ENCODE measurements at places on chromosomes 2 and 18.

DNA sequence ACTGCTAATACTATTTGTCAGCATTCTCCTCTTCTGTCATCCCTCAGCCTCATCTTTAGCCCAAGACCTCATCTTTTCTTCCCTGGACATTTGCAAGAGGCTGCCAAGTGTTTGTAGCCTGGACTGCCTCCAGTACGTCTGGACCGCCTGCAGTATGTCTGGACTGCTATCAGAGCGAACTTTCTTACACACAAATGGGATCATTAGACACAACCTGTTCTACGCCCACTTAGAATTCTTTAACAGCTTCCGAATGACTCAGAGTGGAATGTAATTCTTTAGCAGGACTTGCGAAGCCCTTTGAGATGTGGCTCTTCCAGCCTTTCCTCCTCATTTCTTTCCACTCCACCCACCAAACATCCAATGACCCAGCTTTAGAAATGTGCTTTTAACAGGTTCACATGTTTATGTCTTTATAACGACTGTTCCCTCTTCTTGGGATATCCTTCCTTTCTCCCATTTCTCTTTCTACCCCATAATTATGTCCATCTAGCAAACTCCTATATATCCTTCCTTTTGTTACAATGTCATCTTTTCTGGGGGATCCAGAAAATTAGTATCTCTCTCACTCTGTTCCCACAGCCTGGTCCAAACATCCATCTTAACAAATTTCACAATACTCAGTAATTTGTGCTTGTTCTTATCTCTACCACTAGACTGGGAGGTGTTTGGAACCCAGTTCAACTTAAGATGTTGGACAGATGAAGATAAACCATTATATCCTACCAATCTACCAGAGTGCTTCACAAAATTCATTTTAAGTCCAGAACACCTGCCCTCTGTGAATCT lies 171.3 kb upstream of the PGAP1 start:
- DNase-seq, result no peak

DNA sequence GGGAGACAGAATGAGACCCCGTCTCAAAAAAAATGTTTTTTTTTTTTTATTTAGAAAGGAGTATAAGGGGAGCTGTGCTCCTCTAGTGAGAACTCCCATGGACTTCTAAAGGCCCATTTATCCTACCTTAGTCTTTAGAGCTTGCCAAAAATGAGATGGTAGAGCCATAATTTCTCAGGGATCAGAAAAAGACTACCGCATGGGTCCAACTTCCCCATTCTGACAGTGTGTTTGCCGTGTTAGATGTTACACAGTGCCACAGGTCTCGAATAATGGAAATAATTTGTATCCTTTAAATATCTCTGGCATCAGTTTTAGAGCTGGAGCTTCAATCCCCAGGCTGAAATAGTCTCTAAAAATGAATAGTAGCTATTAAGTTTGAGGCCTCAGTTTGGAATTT lies 6.0 kb upstream of the SLC39A10 start:
- DNase-seq, result no peak

DNA sequence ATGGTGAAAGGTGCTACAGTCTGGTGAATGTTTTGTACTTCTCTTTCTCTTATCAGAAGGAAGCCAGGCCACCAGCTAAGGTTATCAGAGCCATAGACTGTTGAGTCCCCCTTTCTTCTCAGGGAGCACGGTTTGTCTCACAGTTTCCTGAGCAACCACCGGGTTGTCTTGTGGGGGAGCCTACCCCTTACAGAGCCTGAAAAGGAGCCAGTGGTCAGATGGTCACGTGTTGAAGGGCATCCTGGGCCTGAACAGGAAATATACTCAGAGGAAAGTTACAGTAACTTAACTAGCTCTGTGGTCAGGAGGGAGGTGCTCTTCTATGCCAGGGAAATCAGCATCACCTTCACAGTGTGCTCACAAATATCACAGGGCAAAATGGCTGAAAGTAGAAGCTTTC lies 11.6 kb downstream of the CD28 start:
- DNase-seq, result peak; percentile 16

DNA sequence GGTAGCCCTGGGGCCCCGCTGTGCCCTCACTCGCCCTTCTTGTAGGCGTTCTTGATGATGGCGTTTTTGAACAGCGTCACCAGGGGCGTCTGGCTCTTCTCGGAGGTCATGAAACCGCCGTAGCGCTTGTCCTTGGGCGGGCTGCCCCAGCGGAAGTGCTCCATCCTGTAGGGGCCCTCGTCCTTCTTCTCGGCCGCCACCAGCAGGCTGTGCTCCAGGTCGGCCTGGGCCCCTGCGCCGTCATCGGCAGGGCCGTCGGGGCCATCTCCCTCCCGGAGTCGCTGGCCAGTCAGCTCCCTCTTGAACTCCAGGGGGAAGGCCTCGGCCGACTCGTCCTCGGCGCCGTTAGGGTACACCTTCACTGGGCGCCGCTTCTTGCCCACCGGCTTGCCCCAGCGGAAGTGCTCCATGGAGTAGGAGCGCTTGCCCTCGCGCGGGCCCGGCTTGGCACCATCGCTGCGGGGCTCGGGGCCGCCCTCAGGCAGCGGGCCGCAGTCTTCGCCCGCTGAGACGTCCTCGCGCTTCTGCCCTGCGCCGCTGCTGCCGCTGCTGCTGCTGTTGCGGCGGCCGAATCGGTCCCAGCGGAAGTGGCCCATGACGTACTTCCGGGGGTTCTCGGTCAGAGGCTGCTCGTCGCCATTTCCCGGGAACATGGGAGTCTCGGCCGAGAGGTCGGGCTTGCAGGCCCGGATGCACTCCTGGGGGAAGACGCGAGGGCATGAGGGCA lies 7.2 kb downstream of the POMC start:
- no peak for DNase-seq

DNA sequence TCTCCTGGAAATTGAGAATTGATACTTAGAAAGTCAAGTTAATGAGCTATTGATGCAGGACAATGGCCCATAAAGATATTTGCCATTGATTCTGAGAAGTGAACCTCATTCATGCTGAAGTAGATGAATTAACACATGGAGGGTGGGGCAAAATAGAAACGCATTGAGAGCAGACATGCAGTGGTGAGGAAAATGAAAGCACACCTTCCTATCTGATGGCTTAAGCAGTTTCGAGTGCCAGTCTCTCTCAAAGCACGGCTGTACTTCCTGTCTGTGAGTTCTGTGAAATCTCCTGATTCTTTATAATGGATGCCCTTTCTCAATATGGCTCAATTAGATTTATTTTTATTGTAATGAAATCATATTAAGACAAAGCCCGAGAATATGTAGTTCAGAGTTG lies 247.0 kb downstream of the TMX3 start:
- DNase-seq, result no peak

- DNase-seq, result no peak
Measured at GRCh38 chr2:208501206-208501605, 94.6 kb downstream of the PTH2R start.

DNA sequence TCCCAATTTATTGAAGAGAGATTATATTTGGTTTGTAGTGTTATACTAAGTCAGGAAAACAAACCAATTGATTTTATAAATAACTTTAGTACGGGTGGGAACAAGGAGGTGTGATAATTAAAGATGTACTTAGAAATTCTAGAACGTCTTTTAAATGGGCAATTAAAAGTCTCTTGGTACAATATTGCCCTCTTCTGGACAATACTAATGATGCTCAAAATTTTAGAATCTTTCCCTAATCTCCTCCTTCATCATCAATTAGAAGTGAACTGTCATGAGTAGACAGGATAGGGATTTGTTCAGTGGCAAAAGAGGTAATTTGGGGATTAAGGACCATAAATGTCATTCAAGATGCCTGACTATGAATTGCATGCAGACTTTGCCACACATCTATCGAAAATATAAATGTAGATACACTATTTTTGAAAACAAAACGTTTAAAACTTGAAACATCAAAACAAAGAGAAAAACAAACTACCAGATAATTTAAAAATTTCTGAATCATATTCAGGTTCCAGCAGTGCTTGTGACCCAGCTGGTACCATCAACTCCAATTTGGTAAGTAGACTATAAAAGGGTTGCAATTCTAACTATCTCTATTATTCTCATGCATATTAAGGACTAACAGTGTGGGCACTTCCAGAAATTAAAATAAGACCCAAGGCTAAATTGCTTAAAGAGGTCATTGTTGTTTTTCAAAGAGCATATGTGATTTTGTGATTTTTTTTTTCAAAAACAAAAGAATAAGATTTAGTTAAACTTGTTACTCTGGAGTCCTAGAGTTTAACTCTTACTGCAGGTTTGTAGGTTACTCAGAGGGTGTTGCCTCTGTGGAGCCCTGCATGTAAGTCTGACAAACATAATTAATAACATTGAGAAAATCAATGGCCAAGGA lies 123.5 kb downstream of the LAMA3 start:
- no peak for DNase-seq

- no peak for DNase-seq
Measured at GRCh38 chr2:196214156-196214555, 42.8 kb upstream of the STK17B start.

- DNase-seq, result no peak
Measured at GRCh38 chr2:241494311-241494908, 14.0 kb downstream of the STK25 start.

DNA sequence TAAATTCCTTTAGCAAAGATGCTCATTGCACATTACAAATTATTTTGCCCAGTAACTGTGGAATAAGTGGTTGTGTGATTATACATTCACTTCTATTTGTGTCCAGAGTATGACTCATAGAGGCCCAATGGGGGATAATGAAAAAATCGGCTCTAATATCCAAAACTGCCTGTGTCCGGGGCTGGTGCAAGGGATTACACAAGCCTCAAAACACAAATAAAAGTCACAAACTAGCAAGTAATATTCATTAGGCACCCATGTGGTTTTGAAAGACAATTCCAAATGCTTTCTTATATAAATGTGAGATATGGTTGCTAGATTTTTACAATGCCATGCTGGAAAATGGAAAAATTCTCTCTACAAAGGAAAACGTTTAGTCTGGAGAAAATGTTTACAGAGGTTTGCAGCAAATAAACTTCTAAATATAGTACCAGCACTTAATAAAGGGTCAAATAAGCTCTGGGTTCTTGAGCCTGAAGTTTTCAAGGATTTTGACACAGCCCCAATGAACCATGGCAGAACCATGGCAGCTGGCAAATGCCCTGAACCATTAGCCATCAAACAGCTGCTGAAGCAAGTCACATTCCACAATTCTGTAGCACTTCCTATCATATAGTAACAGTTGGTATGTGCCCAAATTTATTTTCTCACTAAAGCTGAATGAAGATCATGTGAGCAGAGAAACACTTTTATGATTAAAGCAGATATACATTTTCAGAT lies 40.5 kb downstream of the IRS1 start:
- DNase-seq, result peak; percentile 52

DNA sequence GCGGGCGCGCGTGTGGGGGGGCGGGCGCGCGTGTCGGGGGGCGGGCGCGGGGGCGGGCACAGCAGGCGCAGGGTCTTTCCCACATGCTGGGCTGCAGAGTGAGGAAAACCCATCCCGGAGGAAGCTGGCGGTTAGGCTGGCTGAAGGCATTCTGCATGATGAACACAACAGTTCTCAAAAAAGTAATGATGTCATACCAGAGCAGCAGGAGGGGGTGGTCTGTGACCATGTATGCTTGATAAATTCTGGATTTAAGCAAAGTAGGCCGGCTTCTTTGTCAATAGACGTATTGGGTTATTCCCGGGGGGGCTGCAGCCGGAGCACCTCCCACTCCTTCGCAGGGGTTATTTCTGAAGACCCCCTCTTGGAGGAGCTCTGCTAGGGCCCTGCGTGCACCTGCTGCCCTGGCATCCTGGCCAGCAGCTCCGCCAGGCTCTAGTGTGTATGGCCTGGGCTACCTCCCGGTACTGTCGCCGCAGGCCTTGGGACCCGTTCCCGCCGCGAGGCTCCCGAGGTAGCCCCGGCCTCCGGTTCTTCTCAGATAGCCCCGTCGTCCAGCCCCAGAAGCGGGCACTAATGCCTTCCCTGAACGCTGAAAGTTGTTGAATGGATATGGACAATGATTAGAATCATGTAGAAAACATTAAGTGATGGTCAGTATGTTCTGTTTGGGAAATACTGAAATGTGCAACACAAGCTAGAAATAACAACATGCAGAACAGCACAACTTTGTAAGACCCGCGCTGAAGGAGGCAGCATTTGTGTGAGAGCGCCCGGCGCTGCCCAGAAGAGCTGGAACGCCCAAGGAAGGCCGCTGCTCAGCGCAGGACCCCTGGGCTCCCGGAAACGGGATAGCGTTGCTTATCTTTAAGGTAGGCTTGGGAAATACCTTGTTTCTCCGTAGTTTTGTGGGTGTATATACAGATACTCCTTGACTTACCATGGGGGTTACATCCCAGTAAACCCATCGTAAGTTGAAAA lies 101.4 kb upstream of the RAB6C start:
- DNase-seq, result peak; percentile 4

- DNase-seq, result no peak
Measured at GRCh38 chr2:31666878-31667277, 86.1 kb upstream of the SRD5A2 start.

GRCh38 chr2:47225061-47225783 lies 70.1 kb upstream of the STPG4 start:
- peak; percentile 29 for DNase-seq

DNA sequence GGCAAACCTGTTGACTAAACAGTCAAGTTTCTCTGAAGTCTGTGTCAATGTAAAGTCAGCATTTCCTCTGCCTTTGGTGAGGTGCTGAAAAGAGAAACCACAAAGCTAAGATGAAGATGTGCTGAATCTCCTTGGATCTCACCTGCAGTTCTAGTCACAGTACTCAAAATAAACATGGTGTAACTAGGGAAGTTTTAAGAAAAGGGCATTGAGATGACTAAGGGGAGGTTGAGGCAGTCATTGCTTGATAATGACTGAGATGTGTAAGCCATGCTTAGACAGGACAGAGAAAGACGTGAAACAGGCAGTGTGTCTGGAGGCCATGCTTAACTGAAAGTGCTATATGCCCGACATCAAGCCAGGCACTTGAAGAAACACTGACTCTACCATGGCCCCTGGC lies 1010.0 kb upstream of the CELF4 start:
- DNase-seq, result no peak

DNA sequence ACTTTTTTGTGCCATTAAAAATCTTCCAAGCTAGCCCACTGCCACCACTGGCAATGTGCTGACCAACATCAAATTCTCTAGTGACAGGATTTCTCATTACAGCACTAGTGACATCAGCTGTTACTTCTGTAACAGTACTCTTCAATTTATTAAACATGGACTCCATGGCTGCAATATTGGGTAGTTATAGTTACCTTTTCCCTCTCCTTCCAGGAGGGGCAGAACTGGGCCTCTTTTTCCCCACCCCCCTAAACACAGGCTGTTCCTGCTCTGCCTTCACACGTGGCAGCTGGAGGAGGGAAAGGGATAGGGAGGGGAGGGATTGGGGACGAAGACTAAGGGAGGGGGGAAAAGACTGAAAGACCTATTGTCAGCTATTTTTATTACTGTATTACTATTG lies 38.1 kb downstream of the TRAK2 start:
- DNase-seq, result no peak

- DNase-seq, result no peak
Measured at GRCh38 chr2:189444322-189444721, 3.0 kb downstream of the WDR75 start.

GRCh38 chr18:58501066-58501896 lies 127.6 kb downstream of the ALPK2 start:
- no peak for DNase-seq
